ENCODE measurements at places on chromosomes 2 and 18. TPM values are rescaled to one million over a fixed set of nuclear protein-coding genes. Genes with fewer than 3 reads are reported as not detected.

GRCh38 chr18:28078298-28078697 is 98.6 kb downstream of the CDH2 start:
- ATAC-seq, result no peak

DNA sequence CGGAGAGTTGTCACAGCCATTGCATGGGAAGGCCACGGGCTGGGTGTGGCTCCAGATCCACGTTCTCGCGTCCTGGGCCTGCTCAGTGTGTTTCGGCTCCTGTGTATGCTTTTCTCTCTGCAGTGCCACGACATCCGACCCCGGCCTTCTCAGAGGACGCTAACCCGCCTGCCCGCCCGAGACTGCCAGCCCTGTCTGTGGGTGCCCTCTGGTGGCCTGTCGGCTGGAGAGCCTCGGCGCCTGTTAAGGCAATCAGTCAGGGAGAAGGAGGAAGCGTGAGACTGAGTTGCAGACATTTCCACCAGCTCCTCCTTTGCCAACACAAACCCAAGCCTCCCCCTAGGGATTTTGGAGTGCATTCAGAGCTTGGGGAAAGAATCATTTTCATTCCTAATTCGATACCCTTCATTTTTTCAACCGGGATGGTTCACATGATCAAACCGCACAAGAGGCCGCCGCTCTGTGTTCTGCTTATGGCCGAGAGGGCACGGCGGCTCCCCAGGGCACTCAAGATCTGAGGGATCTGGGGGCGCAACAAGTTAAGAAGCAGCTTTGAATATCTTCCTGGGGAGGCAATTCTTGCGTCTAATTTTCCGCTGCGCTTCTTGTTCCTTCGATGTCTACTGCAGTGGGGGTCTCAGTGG is 37.5 kb upstream of the ZBTB7C start:
- ATAC-seq, result peak; percentile 93

GRCh38 chr2:194822097-194822496 is 834.9 kb upstream of the SLC39A10 start:
- no peak for ATAC-seq

DNA sequence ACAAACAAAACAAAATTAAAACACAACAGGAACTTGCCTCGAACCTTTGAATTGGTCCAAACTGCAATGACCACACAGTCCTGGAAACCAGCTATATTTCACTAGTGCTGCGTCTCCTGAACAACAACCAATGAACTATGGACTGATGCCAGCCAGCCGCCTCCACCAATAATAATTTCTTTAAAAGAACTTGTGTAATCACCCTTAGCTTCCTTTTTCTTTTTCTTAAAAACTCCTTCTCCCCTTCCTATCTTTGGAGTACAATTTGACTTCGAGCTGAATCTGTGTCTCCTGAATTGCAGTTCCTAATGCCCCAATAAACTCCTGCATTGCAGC is 1.6 kb upstream of the CXXC1 start:
- ATAC-seq, result no peak

- no peak for ATAC-seq
Measured at GRCh38 chr2:206764673-206765241, 371 bp downstream of the MDH1B start.

DNA sequence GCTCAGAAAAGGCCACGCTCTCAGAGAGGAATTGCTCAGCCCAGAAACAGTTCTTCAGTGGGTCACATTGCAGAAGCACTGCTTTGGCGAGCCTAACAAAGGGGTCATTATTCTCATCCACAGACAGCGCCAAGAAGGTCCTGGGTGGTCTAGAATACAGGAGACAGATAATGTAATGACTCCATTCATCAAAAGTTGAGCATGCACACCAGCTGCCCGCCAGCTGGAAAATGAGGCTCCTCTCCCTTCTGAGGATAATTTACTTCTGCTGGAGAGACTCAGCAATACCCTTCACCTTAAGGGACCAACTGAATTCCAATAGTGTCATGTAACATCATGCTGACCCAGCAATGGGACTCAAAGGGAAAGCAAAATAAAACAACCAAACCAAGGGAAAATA is 79.9 kb downstream of the TRIB2 start:
- peak; percentile 96 for ATAC-seq

DNA sequence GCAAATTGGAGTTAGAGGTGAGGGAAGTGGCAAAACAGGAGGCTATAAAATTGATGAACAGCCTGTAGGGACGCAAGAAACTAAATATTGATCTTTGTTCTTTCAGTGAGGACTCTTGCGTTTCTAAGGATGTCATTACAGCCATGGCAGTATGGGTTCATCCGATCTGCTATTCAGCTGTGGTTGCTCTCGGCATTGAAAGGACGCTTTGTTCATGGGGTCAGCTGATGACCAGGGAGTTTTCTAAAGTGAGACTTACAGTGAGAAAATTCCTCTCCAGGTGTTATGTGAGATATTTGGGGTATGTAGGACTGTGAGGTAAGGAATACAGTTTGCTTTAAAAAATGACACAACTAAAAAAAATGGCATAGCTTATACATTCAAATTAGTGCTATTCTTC is 52.7 kb upstream of the PELI1 start:
- peak; percentile 94 for ATAC-seq

DNA sequence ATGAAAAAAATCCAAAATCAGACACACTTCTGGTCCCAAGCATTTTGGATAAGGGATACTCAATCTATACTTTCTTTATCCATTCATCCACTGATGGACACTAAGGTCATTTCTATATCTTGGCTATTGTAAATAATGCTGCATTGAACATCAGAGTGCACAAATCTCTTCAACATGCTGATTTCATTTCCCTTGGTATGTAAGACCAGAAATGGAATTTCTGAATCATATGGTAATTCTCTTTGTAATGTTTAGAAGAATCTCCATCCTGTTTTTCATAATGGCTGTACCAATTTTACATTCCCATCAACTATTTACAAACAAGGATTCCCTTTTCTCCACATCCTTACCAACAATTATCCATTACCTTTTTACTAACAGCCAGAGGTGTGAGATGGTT is 33.7 kb upstream of the MCM6 start:
- no peak for ATAC-seq

- ATAC-seq, result no peak
Measured at GRCh38 chr18:26488417-26489009, 59.8 kb downstream of the KCTD1 start.

DNA sequence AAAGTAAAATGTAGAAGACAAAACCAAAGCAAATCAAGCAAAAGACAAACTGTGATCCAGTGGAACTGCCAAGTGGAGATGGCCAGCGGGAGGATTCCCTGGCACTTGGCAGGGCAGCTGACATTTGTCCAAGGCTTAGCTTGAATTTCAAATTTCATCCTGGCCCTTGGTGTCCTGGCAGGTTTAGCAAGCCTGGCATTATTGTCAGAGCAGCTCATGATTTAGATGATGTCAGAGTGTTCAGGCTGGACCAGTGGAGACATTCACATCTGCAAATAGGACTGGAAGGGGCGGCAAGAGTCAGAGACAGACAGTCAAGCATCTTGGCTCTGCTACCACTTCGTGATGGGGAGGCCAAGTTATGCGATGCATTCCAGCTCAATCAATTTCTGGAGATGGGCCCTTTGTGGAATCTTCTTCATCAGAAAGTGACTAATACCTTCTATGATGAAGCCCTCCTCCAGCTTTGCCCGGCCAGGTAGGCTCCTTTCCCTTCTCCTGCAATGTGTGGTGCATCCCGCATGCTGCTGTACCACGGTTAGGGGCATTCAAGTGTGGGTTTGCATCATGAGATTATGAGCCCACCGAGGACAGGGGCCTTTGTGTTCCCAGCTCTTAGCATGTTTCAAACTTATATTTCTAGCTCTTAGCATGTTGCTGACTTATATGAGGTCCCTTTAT is 199.7 kb downstream of the ANKRD30B start:
- no peak for ATAC-seq

- ATAC-seq, result no peak
Measured at GRCh38 chr2:225431105-225431863, 31.8 kb downstream of the NYAP2 start.

GRCh38 chr2:238899386-238899785 is 51.5 kb downstream of the TWIST2 start:
- ATAC-seq, result peak; percentile 43

GRCh38 chr2:231336236-231336635 is 59.3 kb upstream of the B3GNT7 start:
- ATAC-seq, result no peak

GRCh38 chr2:106053116-106053515 is 141.0 kb downstream of the UXS1 start:
- peak; percentile 80 for ATAC-seq

DNA sequence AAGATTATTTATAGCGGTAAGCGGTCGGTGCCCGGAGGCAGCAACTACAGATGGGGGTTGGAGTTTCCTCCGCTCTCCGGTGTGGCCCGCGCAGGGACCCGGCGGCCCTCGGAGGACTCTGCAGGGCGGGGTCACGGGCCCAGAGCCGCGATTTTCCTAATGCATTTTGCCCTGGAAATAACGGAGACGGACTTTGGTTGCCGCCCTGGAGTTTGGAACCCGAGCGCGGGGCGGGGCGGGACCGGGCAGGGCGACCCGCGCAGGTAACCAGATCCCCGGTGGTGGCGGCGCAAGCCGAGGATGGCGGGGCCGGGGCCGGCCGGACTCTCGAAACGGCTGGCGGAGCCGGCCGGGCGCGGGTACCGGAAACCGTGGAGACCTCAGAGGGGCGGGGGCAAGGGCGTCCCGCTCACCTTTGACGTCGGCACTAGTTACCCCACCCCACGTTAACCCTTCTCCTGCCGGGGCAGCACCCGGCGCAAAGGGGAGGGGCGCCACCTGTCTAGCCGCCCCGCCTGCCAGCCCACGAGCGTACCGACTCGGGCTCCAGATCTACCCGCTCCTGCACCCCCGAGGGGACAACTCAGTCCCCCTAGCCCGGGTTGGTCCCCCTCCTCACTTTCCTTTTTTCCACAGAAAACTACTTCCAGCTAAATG is 2.9 kb downstream of the CYP26B1 start:
- ATAC-seq, result no peak

DNA sequence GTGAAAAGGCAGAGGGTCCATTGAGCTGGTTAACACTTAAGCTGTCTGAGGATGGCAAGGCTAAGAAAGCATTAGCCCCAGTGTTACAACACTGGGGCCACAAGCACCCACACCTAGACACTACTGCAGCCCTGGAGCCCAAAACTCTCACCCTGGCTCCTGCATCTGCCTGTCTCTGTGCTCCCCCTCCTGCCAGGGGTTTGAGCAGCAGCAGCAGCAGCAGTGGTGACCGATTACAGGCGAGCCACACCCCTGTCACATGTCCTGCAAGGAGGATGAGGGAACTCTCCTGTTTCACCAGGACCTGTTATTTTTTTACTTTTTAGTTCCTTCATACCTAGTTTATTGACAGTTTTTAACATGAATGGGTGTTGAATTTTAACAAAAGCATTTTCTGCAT is 326.7 kb upstream of the MAP2 start:
- ATAC-seq, result no peak

- ATAC-seq, result no peak
Measured at GRCh38 chr2:227933884-227934283, 62.5 kb downstream of the DAW1 start.

GRCh38 chr18:53380063-53380639 is 844.3 kb downstream of the MBD2 start:
- peak; percentile 47 for ATAC-seq

- ATAC-seq, result no peak
Measured at GRCh38 chr2:55365303-55365702, 54.4 kb downstream of the CCDC88A start.

DNA sequence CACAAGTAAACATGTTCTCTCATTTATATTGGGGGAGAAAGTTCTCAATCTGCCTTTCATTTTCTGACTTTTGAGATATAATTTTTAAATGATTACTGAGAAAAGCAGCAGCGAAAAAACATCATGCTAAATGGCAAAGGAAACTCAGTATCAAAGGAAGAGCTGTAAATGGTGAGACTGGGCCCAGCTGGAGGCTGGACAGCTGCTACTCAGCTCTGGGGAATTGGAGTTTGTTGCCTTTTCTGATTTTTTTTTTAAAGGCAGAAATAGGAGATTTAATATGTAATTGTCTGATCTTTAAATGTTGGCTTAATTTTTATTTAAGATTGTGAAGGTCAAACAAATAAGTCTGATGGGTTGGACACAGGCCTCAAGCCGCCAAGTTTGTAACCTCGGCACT is 137.1 kb upstream of the TACR1 start:
- ATAC-seq, result no peak

GRCh38 chr2:217612211-217612610 is 390.6 kb downstream of the TNS1 start:
- ATAC-seq, result no peak

DNA sequence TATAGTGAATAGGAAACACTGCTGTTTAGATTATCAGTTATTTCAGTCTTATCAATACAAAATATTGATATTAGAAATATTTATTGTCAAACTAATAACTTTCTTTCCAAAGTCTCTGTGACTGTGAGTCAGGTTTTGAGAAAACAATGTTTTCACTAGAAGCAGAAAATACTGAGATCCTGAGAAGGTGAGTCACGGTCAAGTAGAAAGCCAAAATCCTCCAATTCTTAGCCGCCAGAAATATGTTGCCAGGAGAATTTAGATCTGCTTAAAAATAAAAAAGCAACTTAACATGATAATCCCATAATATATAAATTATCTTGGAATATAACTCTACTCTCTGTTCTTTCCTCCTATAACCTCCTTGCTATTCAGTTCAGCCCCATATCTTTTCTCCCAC is 181.9 kb upstream of the NRXN1 start:
- no peak for ATAC-seq

GRCh38 chr2:196233021-196233804 is 61.8 kb upstream of the STK17B start:
- peak; percentile 77 for ATAC-seq

The ESPNL gene
- total RNA-seq, result 0.52 TPM

The AQP12A gene
- total RNA-seq, result not detected

The ANKRD36 gene
- total RNA-seq, result 55.9 TPM

The SERPINB5 gene
- not detected for total RNA-seq

The CD226 gene
- 0.22 TPM for total RNA-seq

The GPR75 gene
- total RNA-seq, result 1.6 TPM

The UPP2 gene
- total RNA-seq, result not detected

The SNORC gene
- 2.7 TPM for total RNA-seq

The REG1B gene
- 0.38 TPM for total RNA-seq

The DSC2 gene
- 1.6 TPM for total RNA-seq

The ALPI gene
- total RNA-seq, result 0.42 TPM

The RBM45 gene
- total RNA-seq, result 11.0 TPM

The TMEM169 gene
- total RNA-seq, result 30.2 TPM

The IL37 gene
- total RNA-seq, result not detected

The CYTIP gene
- total RNA-seq, result not detected
